Foreskin keratinocyte (primary cell): ENCODE measurements at places on chromosomes 4 and X. TPM values are rescaled to one million over a fixed set of nuclear protein-coding genes. Genes with fewer than 3 reads are reported as not detected.

RAB39B gene
- 0.02 and 0.04 TPM in 2 replicates for polyA plus RNA-seq

TRIML1 gene
- not detected in 2 replicates for polyA plus RNA-seq

RASL11B gene
- 1.5 and 2.0 TPM in 2 replicates for polyA plus RNA-seq

PRDX4 gene
- 136 and 140 TPM in 2 replicates for polyA plus RNA-seq

TBC1D9 gene
- polyA plus RNA-seq = 3.5 and 3.6 TPM in 2 replicates

USP26 gene
- polyA plus RNA-seq = not detected in 2 replicates

EFHC2 gene
- polyA plus RNA-seq = 0.16 and 0.18 TPM in 2 replicates

- DNase-seq = peak; percentile 49
Measured at GRCh38 chr4:169159624-169160171, 111.1 kb downstream of the SH3RF1 start.

DNA sequence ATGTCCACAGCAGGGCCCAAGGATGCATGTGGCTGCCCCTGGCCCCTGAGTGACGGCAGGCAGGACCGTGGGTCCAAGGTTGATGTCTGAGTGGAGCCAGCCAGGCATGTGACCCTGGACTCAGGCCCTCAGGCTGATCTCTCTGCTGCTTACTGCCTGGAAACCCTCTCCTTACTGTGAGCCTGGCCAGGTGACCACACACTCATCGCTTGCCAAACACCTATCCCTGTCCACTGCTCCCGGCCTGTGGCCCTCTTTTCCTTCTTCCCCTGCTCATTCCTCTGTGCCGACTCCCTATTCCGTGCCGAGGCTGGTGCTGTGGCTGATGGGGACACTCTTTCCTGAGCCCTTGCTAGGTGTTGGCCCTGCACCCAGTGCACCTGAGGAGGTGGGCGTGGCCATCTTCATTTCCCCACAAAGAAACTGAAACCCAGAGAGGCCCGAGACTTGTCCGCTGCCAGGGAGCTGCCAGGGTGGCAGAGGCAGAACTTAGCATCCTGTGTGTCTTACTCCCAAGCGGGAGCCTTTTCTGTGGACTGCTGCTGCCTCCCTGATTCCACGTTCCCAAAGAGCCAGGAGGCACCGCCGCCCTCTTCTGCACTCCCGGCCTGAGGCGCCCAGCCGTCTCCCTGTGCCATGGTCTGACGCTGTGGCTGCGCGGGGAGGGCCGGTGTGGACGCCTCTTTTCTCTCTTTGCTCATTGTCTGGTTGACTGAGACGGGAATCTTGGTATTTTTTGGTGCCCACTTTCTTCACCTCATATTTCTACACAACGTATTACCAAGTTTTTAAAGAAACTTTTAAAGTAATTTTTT lies 11.2 kb upstream of the RNF4 start:
- DNase-seq = no peak

DNA sequence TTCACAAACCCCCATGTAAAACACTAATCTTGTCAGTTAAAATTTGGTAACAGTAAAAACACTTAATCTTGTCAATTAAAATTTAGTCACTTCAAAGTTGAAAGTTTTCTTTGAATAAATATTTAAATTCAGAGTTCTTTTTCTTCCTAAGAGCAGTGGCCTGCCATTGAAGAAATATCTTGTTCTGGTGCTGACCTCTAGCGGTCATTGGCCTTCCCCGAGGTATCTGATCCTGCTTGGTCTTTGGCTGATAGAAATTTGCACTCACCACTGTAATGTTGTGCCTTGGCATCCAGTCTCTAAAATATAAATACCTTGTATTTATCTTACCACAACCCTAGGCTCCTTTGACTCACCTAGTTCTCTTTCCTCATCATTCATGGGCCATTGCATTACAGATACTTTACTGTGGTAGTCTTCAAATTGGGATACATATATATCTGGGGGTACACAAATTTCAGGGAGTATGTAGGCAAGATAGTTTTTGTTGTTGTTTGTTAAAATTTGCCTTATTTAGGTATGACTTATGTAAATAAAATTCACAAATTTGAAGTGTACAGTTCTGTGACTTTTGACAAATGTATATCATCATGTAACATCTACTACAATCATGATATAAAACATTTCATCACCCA lies 6.7 kb upstream of the ART3 start:
- DNase-seq = peak; percentile 53

- DNase-seq = no peak
Measured at GRCh38 chr4:7255488-7255881, 63.1 kb downstream of the SORCS2 start.

- DNase-seq = peak; percentile 33
Measured at GRCh38 chr4:10013722-10014121, 7.6 kb downstream of the SLC2A9 start.

DNA sequence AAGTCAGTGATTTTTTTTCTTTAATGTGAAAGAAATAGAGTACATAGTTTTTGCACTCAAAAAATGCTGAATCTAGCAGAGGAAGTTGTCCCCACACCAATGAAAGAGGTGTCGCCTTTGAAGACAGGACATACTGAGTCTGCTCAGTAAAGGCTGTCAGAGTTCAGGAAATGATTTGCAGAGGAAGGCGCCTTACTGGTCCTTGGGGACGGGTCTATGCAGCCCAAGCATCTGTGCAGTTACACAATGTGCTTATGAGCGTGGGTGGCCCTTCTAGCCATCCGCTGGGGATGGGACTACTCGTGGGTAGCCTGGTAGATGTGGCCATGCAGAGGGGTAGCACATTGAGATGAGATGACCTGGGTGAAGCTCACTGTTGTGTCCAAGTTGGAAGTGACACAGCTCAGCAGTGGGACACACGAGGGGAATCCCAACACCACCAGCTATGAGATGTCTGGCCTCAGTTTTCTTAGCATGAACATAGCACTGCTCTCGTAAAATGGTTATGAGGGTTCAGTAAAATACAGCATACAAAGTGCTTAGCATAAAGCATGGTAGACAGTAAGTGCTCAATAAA lies 116.5 kb upstream of the RBPJ start:
- DNase-seq = no peak

- DNase-seq = no peak
Measured at GRCh38 chr4:62199291-62199810, 999.2 kb downstream of the ADGRL3 start.

- no peak for DNase-seq
Measured at GRCh38 chr4:13169731-13170525, 314.2 kb downstream of the RAB28 start.

- peak; percentile 86 for DNase-seq
Measured at GRCh38 chr4:15234116-15234855, 193.5 kb upstream of the C1QTNF7 start.
